ENCODE measurements at places on chromosomes 2 and 18.

- DNase-seq, result no peak
Observed at GRCh38 chr2:126650994-126651393, 5.0 kb upstream of the GYPC start.

DNA sequence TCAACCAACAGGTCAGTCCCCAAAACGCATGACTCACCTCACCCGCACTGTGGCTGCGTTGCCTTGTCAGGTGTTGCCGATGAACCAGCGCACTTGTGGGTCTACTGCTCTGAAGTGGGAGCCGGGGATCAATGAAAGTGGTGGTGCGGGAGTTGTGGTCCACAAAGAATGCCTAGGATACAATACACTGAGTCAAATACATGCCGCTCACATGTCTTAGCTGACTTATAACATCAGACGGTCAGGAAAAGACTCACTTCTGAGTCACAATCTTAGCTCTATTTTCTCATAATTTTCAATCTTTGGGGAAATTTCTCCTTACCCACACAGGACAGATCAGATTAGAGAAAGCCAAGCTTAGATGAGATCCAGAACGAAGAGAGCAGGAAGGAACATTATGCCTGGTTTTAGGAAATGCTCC is 107.1 kb upstream of the STK17B start:
- DNase-seq, result no peak

- no peak for DNase-seq
Observed at GRCh38 chr2:239721531-239721930, 303.6 kb downstream of the NDUFA10 start.

DNA sequence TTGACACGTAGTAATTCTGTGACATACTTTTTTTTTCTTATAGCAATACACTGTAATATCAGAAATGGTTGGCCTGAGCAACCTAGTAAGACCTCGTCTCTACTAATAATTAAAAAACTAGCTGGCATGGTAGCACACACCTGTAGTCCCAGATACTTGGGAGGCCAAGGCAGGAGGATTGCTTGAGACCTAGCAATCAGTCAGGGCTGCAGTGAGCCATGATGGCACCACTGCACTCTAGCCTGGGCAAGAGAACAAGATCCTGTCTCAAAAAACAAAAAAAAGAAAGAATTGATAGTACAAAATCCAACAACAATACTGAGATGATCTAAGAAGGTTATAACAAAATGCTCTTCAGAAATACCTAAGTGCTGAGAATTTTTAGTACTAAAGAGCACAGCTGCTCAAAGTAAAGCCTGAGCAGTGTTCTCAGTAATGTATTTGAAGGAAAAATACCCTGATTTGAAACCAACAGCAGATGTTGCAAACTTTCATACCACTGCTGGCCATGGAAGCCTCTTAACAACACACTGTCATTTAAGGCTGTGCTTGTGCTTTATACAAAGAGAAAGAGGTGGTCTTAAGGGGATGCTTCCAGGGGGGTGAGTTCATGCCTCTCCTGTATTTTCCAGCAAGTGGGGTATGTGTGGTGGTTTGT is 132.6 kb upstream of the CDCA7 start:
- no peak for DNase-seq

GRCh38 chr2:60839126-60839813 is 42.1 kb upstream of the REL start:
- DNase-seq, result peak; percentile 56

- no peak for DNase-seq
Observed at GRCh38 chr2:85253890-85254289, 73.9 kb downstream of the TGOLN2 start.

DNA sequence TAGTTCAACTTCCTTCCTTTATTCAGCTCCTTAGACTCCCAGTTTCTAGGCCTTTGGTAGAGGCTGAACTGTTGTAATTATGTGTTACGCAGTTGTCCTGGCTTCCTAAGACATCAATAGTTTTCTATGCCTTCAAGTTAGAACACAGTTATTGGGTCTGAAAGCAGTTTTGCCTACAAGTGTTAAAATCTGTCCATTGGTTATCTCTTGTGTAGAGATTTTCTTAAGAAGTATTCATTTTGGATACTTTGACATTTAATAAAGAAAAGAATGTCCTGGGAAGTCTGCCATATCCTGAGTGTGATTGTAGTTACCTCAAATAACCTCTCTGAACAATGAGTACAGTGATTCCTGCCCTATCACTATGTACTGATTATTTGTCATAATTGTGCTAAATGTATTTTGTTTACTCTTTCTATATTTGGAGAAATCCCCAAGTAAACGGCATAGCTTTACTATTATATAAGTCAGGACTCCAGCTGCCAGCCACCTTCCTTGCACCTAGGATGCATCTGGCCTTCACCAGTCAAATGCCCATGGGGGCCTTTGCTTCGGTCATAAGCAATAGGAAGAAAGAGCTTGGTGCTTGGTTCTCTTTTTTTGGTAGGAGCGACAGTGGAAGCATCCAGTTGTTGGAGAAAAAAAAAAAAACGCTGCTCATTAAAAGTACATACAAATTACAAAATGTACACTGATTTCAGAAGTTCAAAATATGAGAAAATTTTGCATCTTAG is 449.5 kb upstream of the PKDCC start:
- DNase-seq, result no peak

- DNase-seq, result no peak
Observed at GRCh38 chr2:190802626-190803209, 77.9 kb upstream of the GLS start.

DNA sequence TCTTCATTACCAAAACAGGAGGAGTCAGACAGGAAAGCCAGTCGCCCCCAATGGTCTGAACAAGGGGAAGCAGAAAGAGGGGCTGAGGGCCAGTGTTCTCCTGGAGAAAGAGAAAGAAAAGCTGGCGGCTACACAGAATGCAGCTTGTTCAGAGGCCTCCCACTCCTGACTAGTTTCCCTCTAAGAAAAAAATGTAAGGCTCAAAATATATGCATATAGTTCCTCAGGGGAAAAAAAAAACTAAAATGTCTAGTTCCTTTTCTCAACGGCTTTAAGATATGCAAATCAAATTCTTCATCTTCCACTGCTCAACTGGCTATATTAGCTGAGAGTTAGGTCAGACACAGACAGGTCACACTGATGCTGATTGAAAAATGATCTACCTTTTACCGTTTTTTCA is 18.6 kb downstream of the MBOAT2 start:
- DNase-seq, result no peak

GRCh38 chr2:174635015-174635593 is 37.5 kb upstream of the WIPF1 start:
- DNase-seq, result no peak

DNA sequence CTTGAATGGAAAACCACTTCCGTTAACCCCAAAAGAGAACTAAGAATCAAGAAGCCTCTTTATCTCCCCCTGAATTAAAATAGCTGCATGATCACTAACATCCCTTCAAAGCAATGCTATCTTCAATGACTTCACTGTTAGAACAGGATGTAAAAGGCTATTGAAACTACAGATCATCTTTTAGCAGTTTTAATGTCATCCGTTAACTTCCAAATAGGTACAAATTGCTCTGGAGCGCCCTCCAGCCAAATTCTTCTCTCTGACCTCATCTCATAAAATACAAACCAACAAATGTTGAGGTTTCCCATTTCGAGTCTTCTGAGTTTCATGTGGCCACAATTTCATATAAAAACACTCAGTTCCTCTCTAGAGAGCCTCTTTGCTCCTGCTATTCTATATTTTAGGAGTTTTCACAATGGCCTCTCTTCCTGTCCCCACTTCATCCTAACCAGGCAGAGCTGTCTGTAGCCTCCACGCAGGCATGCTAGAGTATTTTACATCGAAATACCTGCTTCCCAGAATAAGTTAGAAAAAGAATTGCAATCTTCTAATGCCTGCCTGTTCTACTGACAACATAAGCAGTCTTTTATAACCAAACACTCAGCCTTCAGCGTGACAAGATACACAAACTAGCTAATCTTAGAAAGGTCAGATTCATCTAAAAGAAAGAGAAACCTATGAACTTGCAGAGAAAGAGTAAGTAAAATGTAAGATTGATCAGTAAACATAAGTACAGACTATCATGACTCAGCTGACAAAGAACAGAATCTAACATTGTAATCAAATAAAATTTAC is 37.9 kb downstream of the B4GALT6 start:
- no peak for DNase-seq

GRCh38 chr18:13983506-13983905 is 68.2 kb upstream of the MC2R start:
- no peak for DNase-seq

DNA sequence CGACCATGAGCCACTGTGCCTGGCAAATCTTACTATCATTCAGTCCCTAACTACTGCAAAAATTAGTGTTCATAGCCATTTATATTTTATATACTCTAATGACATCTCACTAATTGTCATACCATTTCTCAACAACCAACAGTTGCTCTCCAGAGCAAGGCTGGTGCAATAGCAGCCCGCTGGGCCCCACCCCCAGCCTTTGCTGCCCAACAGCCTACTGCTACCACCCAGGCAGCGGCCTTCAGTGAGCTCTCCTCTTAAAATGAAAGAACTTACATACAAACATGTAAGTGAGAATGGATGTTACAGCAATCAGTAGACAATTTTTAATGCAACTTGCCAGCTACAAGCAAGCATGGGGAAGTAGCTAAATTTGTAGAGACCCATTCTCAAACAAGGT is 90.5 kb downstream of the HNRNPLL start:
- DNase-seq, result no peak

DNA sequence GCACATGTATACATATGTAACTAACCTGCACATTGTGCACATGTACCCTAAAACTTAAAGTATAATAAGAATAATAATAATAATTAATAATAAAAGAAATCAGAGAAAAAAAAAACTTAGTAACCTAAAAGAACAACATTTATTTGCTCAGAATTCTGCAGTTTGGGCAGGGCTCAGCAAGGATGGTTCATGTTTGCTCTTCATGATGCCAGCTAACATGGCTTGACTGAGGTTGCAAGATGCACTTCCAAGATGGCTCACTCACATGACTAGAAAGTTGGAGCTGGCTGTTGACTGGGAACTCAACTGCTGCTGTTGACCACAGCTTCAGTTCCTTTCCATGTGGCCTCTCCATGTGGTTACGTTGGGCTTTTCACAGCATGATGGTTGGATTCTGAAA is 56.4 kb downstream of the KLHL29 start:
- DNase-seq, result no peak

DNA sequence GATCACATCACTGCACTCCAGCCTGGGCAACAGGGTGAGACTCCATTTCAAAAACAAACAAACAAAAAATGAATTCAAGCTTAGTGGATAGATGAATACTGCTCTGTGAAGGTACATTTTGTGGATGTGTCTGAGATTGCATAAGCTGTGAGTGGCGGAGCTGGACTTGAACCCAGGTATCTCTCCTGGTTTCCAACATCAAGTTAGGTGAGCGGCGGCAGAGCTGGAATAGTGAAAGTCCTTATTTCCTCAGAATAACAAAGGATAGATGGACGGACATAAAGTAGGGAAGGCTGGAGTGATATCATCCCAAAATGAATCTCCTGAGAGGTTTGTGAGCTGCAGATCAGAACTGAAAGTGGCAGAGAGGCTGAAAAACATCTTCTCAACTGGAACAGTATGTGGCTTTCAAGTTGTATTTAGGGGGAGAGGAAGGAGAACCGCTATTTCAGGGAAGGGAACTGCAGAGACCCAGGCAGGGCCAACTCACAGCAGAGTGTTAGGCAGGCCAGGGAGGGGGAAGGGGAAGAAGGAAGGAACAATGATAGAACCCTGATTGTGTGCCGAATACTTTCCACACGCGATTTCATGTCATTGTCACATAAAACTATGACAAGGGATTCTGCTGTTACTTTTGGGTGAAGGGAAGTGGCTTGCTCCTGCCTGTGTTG is 106.2 kb downstream of the LPIN1 start:
- no peak for DNase-seq
